Upper lobe of left lung (tissue), 6 donors: ENCODE measurements at places on chromosomes 11 and 22.

DNA sequence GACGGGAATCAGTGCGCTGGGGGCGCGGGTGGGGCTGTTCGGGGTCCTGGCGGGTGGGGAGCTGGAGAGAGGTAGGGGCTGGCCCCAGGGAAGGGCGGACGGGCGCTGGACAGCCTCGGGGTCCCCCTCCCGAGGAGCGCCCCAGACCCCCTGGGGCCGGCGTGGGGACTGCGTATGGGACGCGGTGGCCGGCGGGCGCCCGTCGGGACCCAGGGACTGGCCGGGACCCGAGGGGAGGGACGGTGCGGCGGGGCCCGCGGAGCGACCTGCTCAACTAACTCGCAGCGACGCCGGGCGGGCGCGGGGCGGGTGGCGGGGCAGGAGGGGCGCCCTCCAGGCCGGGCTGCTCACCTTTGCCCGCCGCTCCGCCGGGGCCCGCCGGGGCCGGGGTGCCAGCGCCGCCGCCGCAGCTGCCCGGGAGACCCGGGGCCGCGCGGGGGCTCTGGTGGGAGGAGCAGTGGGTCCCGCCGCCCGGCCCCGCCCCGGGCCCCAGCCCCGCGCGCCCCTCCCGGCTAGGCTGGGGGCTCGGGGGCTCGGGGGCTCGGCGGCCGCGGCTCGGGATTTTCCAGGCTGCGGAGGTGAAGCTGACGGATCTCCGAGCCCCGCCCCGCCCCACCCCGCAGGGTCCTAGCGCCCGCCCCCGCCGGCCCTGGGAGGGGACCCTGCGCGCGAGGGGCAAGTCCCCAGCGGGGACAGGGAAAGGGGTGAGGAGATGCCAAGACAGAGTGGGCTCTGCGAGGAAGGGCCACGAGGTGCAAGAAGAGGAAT, 12.3 kb downstream of the STARD10 start:
- DNase-seq = peak; percentile 58

GRCh38 chr22:48944433-48944750, 883.3 kb downstream of the BRD1 start:
- no peak for DNase-seq

DNA sequence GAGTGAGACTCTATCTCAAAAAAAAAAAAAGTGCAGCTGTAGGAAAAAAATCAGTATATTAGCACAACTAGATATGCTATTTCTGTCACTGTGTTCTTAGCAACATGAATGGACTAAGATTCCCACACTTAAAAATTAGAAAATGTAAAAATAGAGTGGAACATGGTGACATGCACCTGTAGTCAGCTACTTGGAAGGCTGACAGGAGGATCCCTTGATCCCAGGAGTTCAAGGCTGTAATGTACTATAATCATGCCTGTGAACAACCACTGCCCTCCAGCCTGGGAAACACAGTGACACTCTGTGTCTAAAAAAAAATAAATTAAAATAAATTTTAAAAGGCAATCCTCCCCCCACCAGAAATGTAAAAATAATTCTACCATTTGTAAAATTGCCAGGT, 29.8 kb downstream of the PICALM start:
- no peak for DNase-seq

- DNase-seq = no peak
These were observed 1.0 kb downstream of the ZNF70 start for GRCh38 chr22:23749841-23750301.

DNA sequence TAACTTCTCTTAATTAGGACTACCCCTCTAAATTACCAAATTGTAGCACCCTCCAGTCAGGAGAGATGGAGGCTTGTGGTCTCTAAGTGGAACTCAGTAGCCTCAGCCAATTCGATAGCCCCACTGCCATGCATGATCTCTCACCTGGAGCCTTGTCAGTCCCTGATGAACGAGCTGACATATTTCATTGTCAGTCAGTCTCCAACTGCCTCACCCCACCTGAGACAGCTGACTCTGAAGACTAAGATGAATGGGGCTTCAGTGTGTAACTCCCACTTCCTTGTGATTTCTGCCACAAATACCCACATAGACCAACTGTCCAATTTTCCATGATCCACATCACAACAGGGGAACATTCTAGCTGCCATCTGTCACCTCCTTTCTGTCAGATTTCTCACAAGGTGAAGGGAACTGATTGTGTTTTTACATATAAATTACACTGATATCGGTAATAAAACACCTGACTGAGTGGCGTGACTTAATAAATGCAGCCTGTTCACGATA, 206.5 kb downstream of the FAM181B start:
- DNase-seq = no peak

GRCh38 chr11:60862171-60862570, 5.2 kb upstream of the ZP1 start:
- no peak for DNase-seq

- DNase-seq = no peak
These were observed 4.8 kb upstream of the IGF2 start for GRCh38 chr11:2143799-2144543.

- DNase-seq = no peak
These were observed 1.3 kb downstream of the ACR start for GRCh38 chr22:50739279-50739691.

DNA sequence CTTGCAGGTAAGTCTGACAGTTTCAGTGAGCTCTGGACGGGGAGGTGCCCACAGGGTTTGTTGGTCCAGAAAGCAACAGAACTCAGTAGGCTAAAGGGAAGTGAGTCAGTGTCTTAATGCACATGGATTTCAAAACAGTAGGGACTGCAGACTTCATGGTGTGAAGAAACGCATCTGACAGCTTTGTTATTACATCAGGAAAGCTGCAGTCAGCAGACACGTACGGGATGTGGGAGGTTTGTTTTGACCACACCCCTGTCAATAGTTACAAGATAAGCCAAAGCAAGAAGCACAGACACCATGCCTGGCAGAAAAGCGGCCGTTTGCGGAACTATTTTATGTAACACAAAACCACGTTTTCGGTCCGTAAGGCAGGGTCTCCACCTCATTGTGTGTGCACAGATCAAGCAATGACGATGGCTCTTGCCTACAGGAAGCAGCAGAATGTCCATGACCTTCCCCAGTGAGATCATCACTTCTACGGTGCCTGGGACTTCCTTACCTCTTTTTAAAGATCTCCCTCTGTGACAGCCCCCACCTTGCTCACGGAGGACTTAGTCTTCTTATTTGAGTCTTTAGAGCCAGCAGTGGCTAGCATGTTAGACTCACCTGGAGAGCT, 58.2 kb upstream of the FTH1 start:
- DNase-seq = peak; percentile 88

DNA sequence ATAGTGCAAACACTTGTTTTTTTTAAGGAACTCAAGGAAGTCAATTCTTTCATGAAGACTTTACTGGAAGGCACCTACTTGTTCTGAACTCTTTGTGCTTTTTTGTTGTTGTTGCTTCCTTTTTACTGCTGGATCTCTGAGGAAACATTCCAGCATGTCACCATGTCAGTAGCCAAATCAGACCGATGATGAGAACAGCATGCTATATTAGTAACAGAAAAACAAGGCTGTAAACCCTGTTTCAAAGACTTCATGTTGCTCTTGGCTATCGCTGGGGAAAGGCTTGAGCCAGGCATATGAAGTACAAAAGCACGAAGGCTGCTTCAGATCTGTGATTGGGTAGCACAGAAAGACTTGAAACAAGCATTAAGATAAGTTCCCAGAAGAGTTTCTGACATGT, 125.6 kb upstream of the SLC5A12 start:
- DNase-seq = no peak

GRCh38 chr11:79922641-79923040, 481.8 kb upstream of the TENM4 start:
- DNase-seq = no peak

DNA sequence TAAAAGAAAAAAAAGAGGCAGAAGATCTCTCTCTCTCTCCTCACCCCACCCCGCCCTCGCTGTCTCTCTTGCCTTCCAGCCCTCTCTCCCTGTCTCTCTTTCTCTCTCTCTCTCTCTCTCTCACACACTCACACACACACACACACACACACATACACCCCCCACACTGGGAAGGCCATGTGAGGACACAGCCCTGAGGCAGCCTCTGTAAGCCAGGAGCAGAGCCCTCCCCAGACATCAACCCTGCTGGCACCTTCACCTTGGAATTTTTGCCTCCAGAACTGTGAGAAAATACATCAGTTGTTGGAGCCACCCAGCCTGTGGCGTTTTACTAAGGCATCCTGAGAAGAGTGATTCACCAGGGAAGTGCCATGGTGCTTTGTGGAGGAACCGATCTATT, 14.7 kb downstream of the APOL3 start:
- no peak for DNase-seq

DNA sequence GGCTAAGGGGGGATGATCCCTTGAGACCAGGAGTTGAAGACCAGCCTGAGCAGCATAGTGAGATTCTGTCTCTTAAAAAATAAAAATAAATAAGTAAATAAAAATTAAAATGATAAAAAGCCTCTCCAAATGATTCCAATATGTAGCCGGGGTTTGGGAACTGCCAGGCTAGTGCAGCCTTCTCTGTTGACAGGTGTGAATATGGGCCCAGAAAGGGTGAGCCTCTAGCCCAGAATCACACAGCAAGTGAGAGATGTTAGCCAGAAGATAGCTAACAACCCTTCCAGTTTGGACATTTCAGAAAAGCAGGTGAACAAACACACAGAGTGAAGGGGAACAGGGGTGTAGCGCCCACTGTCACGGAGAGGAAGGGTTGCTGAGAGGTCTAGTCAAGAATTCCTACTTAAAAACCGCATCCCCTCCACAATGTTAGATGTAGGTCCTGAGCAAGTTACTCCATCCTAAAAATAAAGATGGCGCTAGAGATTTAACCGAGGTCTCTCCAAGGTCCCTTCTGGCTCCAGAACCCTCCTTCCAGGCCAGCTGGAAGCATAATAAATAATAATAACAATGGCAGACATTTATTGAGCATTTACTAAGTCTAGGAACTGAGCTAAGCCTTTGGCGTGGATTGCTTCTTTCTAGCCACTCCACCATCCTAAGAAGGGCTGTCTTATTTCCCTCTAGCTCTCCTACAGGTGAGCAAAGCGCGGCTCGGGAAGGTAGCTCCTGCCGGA, 51.6 kb downstream of the CYTH4 start:
- no peak for DNase-seq

DNA sequence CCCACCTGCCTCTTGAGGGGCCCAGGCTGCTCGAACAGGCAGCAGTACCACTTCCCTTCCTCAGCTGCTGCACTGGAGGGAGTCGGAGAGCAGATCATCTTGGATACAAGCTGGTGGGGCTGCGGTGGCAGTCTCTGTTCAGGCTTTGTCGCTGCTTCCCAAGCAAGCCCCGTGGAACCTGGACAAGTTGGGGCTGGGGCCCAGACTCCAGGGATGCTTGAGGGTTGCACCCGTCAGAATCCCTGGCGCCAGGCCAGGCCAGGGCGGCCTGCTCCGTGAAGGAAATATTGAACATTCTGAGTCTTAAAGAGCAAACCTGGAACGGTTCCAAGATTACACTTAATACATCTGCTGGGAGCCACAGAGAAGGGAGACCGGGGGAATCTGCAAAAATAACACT, 310.1 kb upstream of the SORL1-AS1 start:
- DNase-seq = peak; percentile 70

GRCh38 chr22:43831561-43832392, 19.7 kb upstream of the EFCAB6 start:
- no peak for DNase-seq

DNA sequence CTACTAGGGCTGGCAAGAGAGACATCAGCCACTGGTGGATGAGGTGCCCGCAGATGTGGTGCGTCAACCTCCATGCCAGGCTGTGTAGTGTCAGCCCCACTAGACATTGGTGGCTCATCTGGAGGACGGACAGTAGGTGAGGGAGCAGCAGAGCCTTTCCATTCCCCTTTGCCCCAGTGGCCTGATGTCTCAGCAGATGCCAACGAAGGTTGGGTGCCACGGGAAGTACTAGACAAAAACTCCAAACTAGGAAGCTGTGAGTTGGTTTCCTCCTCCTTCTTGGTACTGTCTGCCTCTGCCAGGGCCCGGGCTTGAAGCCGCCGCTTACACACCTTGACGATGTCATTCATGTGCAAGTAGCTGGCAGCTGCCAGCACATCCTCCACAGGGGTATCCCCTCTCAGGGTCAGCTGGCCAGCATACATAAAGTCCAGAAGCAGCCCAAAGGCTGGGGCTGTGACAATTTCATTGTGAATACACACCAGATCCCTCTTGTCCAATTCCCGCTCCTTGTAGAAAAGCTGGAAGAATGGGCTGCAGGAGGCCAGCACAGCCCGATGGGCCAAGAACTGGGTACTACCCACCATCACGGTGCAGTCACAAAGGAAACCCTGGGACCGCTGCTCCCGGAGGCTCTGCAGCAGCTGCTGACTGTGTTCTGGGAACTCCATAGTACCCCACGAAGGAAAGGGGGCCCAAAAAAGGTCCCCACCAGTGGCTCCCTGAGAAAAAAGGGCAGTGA, 795 bp downstream of the ZBTB3 start:
- no peak for DNase-seq

DNA sequence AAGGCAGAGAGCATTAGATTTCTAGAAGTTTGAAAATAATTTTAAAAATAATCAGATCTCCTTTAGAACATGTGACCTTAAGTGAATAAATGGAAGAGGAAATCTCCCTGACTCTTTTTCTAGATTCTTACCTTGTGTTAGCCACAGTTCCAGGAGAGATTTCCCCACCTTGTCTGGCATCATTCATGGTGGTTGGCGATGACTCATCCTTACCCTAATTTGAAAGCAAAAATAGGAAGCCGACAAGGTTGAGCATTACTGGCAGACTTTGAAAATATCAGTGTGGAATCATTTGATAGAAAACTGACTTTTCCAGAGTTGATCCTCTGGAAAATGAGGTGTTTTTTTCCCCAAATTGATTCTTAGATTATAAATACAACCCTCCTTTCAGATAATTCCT, 48.1 kb downstream of the CNTN5 start:
- no peak for DNase-seq

DNA sequence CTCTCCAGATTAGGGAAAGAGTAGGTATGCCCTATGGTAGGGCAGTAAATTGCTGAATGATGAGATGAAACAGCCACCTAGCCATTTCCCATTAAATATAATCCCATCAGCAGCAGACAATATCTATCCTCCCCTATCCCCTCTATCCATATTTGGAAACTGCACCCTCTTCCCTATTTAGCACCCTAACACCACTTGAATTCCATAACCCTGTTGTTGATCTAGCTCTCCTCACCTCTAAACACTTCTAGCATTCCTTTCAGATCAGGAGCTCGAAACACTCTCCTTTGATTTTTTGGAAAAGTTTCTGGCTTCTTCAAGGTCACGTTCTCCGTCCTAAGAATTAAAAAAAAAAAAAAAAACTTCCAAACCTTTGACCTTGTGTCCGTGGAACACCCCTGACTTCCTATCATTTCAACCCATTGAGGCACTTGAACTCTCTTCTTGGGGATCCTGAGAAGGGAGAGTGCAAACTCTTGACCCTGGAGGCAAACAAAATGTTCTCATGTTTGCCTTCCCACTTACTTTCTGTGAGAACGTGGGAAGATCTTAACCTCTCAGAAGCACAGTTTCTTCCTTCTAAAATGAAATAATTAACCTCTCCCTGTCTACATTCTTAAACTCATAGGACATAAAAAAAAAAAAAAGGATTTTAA, 19.0 kb downstream of the TRIM5 start:
- DNase-seq = no peak
